ENCODE measurements at places on chromosomes 13 and 19.

DNA sequence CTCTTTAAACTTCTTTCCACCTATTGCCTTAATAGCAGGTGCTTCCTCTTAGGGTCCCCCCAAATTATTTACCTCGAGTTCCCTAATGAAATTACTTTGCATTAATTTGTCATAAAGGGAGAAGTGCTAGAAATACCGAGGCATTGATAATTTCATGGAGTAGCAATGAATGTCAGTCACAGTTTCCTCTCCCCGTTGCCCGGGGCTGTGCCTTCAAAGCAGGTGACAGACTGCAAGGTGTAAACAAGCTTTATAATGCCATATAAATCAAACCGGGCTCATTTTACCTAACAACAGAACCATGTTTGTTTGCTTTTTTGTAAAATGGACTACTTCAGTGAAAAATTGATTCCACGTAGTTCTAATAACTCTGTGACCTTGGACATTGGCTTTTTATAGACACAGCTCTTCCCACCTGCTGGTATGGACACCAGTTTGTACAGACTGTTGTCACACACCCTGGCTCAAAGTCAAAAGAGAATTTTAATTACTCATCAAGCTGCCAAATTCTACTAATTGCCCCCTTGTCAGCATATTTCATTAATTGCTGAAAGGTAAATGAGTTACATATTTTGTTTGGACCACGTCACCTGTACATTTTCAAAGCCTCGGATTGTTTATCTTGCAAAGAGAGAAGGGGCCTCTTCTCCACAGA lies 171.1 kb downstream of the STK24 start:
- DNase-seq, result no peak

GRCh38 chr13:101868585-101869469 lies 416.4 kb downstream of the ITGBL1 start:
- DNase-seq, result no peak

DNA sequence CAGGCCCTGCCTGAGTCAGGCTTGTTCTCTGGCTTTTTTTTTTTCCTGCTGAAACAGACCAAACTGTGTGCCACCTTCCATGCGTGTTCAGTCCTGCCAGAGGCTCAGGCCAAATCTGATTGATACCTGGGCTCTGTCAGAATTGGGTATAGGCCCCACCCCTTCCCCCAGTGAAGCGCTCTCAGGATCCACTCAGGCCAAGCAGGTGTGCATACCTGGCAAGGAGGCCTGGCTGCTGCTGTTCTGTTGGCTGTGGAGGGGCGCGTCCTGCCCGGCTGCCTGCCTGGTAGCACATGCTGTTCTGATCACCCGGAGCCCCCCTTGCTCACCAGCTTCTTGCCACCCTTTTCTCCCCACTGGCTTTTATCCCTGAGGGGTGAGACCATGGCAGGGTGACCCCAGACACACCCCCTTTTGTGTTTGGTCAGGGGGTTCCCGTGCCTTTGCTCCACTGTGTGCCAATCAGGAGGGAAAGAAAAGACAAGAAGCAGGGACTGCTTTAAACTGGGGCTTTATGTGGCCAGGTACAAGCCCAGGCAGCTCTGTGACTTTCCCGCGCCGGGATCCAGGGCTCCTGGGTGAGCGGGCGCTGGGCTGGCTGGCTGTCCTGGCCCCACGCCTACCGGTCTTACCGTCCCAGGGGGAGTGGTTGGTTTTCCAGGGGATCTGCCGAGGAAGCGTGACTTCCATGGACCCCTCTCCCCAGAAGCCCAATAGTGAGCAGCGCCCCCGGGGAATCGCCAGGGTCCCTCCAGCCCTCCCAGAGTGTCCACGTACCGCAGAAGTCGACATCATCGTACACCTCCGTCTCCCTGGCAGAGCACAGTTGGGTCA lies 12.7 kb downstream of the PRAM1 start:
- DNase-seq, result no peak

- no peak for DNase-seq
Measured at GRCh38 chr13:23687614-23688013, 117.4 kb downstream of the TNFRSF19 start.

GRCh38 chr13:35618565-35619083 lies 142.1 kb upstream of the MAB21L1 start:
- DNase-seq, result no peak

- DNase-seq, result no peak
Measured at GRCh38 chr19:23286477-23286876, 36.3 kb upstream of the ZNF724 start.

- no peak for DNase-seq
Measured at GRCh38 chr13:33034882-33035520, 18.8 kb downstream of the KL start.

DNA sequence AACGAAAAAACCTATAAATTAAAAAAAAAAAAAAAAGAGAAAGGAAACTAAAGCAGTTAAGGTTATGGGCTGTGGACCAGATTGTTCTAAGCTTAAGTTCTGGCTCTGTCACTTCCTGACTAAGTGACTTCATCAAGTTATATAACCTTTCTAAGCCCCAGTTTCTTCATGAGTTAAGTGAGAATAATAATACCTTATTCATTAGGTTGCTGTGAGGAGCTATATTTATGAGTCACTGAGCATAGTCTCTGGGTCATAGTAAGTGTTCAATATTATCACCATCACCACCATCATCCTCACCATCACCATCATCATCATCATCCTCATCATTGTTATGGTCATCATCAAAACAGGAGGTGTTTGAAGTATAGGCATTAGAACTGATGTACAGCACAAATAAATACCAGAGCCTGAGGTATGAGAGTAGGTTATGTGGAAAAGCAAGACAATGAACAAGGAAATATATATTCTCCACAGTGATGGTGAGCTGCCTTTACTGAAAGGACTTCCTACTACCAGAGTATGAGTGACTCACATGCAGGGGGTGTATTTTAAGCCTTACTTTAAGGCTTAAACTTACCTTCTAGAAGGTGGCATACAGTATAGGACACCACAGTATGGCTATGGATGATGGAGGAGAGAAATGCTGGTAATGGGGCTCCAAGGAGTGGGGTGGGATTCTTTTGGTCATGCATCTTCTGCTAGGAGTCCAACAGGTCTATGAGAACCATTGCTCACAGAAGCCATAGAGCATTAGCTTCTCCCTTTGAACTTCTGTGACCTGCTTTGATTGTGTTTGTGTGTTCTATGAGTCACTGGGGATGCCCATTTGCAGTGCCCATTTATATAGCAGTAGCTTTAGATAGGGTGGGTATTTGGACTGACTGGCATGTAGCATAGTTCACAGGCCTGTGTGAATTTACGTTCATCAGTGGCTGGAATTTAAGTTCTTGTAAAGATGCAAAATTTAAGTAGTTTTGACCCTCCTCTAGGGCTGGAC lies 104.4 kb downstream of the KLF5 start:
- no peak for DNase-seq

DNA sequence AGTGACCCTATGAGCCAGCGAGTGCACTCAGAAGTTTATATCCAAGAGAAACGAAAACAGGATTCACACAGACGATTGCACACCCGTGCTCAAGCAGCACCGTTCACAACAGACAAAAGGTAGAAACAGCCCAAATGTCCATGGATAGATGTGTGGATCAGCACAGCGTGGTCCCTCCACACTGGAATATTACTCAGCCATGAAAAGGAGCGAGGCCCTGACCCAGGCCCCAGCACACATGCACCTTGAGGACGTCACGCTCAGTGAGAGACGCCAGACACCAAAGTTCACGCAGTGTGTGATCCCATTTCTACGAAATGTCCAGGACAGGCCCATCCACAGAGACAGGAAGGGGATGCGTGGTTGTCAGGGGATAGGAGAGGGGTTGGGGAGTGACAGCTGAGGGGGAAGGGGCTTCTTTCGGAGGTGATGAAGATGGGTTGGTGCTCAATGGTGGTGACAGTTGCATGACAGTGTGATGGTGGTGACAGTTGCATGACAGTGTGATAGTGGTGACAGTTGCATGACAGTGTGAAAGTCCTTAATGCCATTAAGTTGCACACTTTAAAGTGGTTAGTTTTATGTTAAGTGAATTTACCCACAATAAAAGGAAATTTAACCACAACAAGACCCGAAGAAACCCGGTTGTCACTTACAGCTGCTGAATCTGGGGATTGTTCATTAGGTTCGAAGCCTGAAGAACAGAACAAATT lies 18.9 kb upstream of the SLC39A3 start:
- no peak for DNase-seq

GRCh38 chr19:4991996-4992698 lies 23.2 kb downstream of the KDM4B start:
- DNase-seq, result no peak

DNA sequence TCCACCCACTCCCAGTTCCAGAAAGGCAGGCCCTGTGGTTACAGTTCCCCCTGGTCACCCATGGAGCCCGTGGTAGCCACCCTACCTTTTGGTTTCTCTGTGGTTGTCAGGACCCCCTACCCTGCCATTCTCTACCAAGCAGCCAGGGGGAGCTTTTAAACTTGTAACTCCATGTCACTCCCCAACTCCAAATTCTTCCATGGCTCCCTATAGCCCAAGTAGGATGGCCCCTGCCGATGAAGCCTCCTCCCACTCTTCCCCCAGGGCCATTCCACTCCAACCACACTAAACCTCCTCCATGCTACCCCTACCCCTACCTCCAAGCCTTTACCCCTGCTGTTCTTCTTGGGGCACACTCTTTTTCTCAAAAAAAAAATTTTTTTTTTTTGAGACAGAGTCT lies 2.2 kb downstream of the S1PR2 start:
- no peak for DNase-seq

GRCh38 chr19:49256691-49257090 lies 68.3 kb downstream of the SLC6A16 start:
- no peak for DNase-seq

GRCh38 chr13:104805346-104805745 lies 1730.1 kb downstream of the EFNB2 start:
- DNase-seq, result no peak

DNA sequence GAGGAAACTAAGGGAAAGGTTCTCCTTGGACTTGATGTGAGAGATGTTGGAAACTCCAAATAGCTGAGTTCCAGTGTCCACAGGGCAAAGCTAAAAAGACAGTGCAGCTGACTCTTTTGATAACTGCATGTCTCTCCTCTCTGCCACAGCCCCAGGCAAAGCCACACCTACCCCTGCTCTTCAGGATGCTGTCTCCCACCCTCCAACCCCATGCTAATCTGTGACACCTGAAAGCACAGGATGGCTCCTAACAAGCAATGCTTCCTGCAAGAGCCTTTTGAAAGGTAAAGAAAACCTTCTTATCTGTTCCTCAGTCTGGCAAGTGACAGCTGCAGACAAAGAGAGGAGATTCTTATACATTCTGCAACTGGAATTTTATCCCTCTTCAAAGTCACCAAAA lies 14.5 kb downstream of the SLC46A3 start:
- no peak for DNase-seq

GRCh38 chr13:100608906-100609305 lies 20.3 kb upstream of the GGACT start:
- no peak for DNase-seq

- no peak for DNase-seq
Measured at GRCh38 chr19:15045506-15045905, 3.8 kb upstream of the CASP14 start.

- no peak for DNase-seq
Measured at GRCh38 chr13:80705371-80706163, 364.6 kb upstream of the SPRY2 start.

GRCh38 chr13:24116131-24116530 lies 44.4 kb upstream of the SPATA13 start:
- DNase-seq, result no peak

DNA sequence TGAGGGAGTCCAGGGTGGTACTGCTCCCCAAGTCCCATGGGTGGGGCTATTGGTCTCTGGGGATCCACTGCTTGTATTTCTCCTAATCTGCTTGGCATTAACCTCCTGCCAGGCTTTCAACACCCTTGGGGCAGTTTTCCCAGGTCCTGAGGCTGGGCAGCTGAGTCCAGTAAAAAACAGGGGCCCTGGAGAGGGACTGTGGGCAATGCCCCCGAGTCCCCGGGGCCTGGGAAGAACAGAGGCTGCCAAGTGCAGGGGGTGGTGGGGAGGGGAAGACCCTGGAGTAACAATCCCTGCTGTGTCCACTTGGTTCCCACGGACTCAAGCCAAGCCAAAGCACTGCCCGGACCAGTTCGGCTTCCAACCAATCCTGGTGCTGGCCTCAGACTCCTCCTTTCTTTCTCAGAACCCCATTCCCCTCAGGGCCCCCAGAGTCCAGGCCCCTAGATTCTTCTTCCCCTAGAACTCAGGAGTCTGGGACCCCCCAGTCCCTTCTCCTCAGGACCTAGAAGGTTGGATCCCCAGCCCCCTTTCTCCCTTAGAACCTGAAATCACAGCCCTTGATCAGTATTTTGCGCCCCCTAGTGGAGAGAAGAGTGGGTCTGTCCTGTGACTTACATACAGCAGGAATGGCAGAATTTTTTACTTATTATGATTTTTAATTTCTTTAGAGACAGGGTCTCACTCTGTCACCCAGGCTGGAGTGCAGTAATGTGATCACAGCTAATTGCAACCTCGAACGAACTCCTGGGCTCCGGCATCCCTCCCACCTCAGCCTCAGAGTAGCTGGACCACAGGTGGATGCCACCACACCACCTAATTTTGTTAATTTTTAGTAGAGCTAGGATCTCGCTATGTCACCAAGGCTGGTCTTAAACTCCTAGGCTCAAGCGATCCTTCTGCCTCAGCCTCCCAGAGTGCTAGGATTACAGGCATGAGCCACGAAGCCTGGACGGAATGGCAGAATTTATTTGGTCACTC lies 3.7 kb upstream of the CLPTM1 start:
- peak; percentile 77 for DNase-seq

DNA sequence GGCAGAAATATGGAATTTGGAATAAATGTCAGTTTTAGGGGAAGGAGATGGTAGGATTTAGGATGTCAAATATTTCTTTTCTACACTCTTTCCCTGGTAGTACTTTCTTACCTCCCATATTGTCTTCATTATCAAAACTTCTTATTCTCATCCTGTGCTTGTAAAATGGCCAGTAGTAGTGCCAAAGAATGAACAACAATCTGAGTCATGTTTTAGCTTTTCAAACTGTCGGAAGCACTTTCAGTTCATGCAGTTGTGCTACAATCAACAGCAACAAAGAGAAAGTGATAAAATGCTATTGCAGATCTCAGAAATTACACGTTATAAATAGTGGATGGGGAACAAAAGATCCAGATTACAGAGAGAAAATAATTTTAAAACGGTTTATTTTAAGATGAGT lies 193.7 kb upstream of the RXFP2 start:
- DNase-seq, result no peak

- no peak for DNase-seq
Measured at GRCh38 chr19:46202426-46202825, 27.1 kb upstream of the IGFL1 start.

- no peak for DNase-seq
Measured at GRCh38 chr13:97328222-97328790, 105.7 kb upstream of the RAP2A start.
